RPMI7951 (cell line): ENCODE measurements at places on chromosomes 12 and 14.

DNA sequence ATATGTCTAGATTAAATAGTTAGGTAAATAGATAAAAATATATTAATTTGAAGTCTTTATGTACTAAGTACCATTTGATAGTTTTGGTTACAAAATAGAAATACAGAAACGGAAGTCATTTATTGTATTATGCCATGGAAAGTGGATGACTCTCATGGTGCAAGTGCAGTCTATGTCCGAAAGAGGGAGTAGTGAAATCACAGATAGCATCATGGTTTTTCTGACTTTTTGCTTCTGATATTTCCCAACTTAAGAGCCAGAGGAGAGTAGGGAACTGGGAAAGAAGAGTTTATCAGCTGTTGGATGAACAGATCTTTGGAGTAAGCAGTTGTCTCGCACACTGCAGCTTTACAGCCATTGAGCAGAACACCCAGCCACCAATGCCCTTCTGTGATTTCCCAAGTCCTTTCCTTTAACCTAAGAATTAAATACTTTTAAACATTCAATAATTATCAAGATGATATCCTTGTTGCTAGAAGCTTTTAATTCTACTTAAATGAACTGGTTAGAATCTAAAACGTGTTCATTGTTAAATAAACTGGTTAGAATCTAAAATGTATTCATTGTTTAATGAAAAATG lies 18.4 kb upstream of the SRGAP1 start:
- peak; percentile 57 for DNase-seq

DNA sequence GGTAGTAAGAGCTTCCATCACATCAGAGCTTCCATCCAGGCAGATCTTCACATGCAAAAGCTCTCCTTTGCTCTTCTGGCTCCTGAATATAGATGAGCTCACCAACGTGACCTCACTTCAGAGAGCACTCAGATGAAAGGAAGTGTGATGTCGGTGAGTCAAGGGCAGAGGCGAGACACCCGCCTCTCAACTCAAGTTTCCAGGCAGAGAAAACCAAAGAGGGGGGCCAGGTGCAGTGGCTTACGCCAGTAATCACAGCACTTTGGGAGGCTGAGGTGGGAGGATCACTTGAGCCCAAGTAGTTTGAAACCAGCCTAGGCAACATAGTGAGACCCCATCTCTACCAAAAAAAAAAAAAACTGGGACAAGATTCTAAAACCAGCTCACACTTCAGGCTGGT lies 126.9 kb downstream of the DUSP6 start:
- DNase-seq, result peak; percentile 71

DNA sequence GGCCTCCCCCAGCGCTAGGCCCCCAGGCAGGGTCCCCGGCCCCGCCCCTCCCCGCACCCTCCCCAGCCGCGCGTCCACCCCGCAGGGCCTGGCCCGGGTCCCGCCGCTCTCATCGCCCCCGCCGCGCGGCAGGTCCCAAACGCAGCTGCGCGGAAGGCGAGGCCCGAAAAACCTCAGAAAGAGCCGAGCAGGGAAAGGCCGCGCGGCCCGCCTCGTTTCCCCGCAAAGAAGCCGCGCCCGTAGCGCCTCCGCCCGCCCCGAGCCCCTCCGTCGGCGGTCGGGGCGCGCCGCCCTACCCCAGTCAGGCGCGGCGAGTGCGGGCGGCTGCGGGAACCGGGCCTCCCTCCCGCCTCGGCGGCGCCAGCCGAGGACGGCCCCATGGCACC lies 324 bp downstream of the POLE start:
- peak; percentile 29 for DNase-seq

DNA sequence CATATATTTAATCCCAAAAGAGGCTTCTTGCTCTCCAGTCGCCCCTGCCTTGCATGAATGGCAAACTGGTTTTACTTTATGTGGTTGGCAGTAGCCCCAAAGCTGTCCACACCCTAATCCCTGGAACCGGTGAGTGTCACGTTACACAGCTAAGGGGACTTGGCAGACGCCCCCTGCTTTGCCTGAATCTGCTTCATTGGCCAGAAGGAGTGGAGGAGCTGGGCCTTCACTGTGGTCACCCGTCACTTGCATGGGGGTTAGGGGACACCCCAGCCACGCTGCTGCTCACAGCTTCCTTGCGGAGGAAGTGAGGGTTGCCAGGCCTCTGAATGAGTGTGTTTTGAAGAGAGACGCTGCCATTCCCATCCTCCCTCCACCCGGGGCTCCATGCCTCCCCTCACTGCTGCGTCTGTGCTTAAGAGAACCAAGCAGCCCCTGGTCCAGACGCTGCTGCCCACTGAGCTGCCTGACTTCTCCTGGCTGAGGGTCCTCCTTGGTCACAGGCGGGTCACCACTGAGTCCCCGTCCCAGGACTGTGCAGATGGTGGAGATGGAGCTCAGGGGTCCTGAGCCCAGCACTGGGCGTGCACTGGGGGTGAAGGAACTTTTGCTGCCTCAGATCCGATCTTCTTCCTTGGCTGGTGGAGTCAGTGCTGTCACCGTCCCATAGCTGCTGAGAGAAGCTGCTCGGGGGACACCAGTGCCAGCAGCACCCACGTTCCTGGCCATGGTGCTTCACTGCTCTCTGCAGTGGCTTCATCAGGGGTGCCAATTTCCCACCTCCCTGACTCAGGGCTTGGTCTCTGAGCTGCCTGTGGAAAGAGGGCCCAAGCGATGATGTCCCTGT lies 39.8 kb downstream of the GALNT9 start:
- DNase-seq, result no peak

DNA sequence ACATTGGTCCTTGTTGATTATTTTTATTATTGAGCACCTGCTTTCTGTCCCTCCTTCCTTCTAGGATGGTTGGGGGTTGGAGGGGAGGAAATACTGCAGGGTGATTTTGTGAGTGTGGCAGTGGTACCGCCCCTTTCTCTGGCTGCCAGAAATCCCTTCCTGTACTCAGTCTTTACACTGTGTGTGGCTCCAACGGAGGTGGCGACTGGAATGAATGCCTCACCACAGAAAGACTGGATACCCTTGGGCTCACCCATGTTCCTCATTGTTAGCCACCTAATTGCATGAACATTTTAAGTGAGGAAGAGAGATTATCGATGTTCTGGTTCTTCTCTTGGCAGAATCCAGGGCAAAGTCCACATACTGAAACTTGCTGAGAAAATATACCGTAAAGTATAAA lies 272.0 kb upstream of the E2F7 start:
- DNase-seq, result no peak

GRCh38 chr14:71137536-71138447 lies 230.5 kb downstream of the PCNX1 start:
- no peak for DNase-seq

DNA sequence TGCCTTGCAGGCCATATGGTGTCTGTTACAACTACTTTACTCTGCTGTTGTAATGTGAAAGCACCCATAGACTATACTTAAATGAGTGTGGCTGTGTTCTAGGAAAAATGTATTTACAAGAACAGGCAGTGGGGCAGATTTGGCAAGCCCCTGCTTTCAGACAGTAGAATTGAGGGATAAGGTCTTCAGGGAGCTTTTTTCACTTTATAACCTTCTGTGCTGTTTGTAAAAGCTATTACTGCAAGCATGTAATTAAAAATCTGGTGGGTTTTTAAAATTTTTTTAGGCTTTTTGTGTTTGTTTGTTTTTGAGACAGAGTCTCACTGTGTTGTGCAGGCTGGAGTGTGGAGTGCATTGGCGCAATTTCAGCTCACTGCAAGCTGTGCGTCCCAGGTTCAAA lies 73.9 kb downstream of the VEZT start:
- DNase-seq, result no peak

GRCh38 chr14:40525314-40525713 lies 1081.4 kb upstream of the LRFN5 start:
- DNase-seq, result no peak

DNA sequence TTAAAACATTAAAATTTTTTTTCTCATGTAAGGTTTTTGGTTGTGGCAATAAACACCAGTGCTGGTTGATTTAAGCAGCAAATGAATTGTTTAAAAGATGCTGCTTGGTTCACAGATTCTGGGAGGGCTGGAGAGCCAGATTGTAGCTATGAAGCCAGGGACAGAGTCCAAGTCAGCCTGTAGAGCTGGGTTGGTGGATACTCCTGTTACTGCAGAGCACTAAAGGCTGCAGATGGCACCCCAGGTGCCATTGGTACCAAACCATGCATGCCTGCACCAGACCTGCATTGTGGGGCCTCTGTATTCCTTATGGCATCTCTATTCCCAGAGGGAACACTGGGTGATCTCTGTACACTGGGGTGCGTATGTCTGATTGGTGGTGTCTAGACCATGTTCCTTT lies 113.3 kb downstream of the SNAPC1 start:
- DNase-seq, result no peak

DNA sequence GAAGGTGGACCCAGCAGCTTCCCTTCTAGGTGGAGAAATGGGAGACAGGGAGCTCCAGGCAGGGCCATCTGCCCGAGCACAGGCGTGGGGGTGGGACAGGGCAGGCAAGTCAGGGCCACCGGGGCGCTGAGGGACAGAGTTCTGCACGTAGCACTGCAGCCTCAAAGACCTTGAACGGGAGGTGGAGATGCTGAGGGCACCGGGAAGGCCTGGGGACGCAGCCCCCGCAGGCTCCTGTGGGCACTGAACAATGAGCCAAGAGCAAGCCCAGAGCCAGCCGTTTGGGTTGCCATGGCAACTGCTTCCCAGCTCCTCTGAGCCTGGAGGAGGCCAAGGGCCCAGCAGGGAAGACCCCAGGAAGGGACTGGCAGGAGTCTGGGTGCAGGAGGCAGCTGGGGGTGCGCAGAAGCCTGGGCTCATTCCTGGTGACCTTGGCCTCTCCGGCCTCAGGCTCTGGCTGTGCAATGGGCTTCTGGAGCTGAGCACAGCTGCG lies 3.4 kb downstream of the LBHD2 start:
- DNase-seq, result no peak

DNA sequence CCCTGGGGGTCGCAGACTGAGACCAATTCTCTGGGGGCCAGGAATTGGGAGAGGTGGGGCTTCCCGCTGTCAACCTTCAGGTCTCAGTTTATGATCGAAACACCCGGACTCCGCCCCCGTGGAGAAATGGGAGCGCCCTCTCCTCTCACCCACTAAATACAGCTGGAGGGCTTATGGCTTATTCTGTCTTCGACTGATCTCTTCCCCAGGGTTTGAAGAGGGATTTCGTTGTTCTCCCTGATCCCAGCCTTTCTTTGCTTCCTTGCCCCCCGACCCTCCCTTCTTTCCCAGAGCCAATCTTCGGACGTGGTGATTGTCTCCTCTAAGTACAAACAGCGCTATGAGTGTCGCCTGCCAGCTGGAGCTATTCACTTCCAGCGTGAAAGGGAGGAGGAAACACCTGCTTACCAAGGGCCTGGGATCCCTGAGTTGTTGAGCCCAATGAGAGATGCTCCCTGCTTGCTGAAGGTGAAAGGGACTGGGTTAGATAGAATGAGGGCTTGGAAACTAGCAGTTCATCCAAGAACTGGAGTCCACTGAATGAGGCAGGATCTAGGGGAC lies 607 bp downstream of the OS9 start:
- DNase-seq, result peak; percentile 3

- peak; percentile 40 for DNase-seq
Measured at GRCh38 chr14:53295985-53296582, 143.0 kb upstream of the DDHD1 start.
